Caco-2 (cell line): ENCODE measurements at places on chromosomes 1 and 21. TPM values are rescaled to one million over a fixed set of nuclear protein-coding genes. Genes with fewer than 3 reads are reported as not detected.

- H3K4me3 ChIP-seq = no peak overlapping the region
- no peaks in the 10 kb centered on the region for H3K27me3 ChIP-seq
- no peaks in the 10 kb centered on the region; the same call in 1 of the 2 replicates for H3K4me1 ChIP-seq
- H3K27ac ChIP-seq = no peak overlapping the region
These were observed 3.4 kb upstream of the EXO1 start for GRCh38 chr1:241844593-241844992.

DNA sequence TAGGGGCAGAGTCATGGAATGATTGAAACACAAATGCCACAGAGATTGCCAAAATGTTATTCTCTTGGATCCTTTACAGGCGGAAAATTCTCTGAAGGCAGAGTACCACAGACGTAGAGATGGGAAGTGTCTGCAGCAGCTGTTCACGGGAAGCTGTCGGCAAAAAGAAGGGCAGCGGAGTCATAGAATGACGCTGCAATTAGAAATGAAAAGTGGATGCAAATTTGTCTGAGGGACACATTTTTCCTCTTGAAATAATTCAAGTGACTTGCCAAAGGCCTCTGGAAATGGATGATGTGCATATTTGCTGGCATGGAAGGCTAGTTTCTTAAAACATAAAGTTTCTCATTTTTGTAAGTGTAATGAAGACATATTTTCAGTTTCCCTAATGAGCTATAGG lies 77.5 kb upstream of the PLD5 start:
- no peak overlapping the region for H3K4me3 ChIP-seq
- no peaks in the 10 kb centered on the region for H3K27me3 ChIP-seq
- H3K4me1 ChIP-seq = no peaks in the 10 kb centered on the region
- no peaks in the 10 kb centered on the region for H3K36me3 ChIP-seq

DNA sequence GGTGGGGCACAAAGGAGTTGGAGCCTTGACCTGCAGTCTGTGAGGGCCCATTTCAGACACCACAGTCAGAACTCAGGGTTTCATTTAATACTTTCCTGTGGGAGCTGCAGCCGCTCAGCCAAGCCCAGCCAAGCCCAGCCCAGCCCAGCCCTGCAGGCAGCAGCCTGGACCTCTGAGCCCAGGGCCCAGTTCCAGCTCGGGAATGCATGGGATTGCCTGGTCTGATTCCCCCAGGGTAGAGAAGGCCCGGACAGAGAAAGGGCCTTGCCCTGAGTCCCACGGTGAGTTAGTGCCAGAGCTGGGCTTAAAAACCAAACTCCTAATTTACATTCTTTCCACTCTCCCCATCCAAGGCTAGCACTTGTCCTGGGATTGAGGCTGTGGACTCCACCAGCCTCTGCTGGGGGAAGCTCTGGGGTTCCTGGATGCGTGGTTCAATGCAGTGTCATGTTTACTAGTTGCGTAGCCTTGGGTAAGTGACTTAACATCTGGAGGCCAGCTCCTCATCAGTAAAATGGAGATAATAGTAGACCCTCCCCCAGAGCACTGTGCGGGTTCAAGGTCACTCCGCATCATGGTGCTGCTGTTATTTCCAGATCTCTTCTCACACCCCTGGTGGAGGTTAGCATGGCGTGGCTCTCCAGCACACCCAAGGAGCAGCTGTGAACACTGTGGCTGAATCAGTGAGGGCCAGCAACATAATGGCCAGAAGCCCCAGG lies 29.2 kb upstream of the PKP1 start:
- H3K27ac ChIP-seq = no peak overlapping the region
- H3K36me3 ChIP-seq = no peaks in the 10 kb centered on the region
- DNase-seq = no peak

DNA sequence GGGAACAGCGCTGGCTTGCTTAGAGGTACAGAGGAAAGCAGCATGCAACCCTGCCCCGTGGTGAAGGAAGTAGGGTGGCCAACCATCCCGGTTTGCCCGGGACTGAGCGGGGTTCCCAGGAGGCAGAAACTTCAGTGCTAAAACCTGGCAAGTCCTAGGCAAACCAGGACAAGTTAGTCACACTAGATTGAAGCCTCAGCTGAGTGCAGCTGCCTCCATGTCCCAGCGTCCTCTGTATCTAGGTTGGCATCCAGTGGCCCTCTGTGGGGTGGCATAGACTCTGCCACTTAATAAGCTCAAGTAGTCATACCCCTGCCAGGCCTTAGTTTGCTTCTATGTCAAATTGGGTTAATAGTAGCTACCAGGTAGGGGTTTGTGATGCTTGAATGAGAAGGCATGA lies 67.1 kb downstream of the ATP2B4 start:
- no peaks in the 10 kb centered on the region for H3K27me3 ChIP-seq
- H3K4me3 ChIP-seq = no peak overlapping the region
- H3K36me3 ChIP-seq = no peaks in the 10 kb centered on the region
- no peak overlapping the region for H3K27ac ChIP-seq
- no peak for DNase-seq

GRCh38 chr1:236176337-236177336 lies 34.3 kb downstream of the GPR137B start:
- H3K4me3 ChIP-seq = no peak overlapping the region
- H3K27me3 ChIP-seq = no peaks in the 10 kb centered on the region
- no peak overlapping the region for H3K27ac ChIP-seq
- no peaks in the 10 kb centered on the region for H3K36me3 ChIP-seq
- no peak for DNase-seq

CLIC6 gene
- total RNA-seq = not detected in 2 replicates

RAD54L gene
- total RNA-seq = 29.1 and 30.6 TPM in 2 replicates

AMY1B gene
- not detected in 2 replicates for total RNA-seq
